ENCODE measurements at places on chromosomes 1 and 21. TPM values are rescaled to one million over a fixed set of nuclear protein-coding genes. Genes with fewer than 3 reads are reported as not detected.

Gene FCGR1A
- 5.6 TPM for total RNA-seq

Gene TRIM17
- 2.2 TPM for total RNA-seq

Gene EFNA4
- 0.63 TPM for total RNA-seq

Gene RHEX
- total RNA-seq = not detected

Gene UFC1
- 81.1 TPM for total RNA-seq

Gene CCDC17
- 0.94 TPM for total RNA-seq
